HepG2 (cell line): ENCODE measurements at places on chromosomes 12 and 14.

GRCh38 chr14:65222440-65222858 is 120.1 kb upstream of the MAX start:
- DNase-seq = no peak

GRCh38 chr12:20154052-20154451 is 214.3 kb upstream of the PDE3A start:
- DNase-seq = no peak

DNA sequence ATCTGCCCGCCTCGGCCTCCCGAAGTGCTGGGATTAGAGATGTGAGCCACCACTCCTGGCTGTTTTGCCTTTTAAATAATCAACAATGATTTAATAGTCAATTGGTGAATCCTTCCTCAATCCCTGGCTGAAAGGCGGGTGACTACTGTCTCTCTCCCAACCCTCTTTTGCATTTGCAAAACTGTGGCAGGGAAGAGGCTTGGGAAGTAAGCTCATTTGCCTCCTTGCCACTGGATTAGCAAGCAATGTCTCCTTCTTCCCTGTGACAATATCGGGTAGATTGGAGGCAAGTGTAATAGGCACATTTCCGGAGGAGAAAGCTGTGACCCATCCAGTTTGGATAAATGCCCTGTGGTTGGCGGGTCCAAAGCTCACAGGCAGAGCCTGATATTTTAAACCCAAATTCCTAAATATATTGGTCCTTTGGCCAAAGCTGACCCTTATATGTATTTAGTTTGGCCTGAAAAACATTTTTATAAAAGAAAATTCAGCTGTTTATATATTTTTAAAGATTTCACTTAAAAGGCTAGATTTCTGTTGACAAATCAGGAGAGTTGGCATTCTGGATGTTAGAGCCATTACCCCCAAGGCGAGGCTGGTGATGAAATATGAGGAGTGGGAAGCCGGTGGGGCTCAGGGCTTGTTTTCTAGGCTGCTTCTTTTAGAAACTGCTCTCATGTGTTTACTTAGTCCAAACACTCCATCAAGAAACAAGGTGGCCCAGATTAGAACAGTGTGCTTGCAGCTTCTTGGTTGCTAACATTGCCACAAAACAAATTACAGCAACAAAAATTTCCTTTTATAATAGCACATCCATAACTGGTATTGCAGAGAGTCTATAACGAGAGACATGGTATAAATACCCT is 646.9 kb upstream of the TMEM132C start:
- DNase-seq = no peak

- no peak for DNase-seq
These were observed 4.0 kb downstream of the EGLN3 start for GRCh38 chr14:33946679-33947476.

DNA sequence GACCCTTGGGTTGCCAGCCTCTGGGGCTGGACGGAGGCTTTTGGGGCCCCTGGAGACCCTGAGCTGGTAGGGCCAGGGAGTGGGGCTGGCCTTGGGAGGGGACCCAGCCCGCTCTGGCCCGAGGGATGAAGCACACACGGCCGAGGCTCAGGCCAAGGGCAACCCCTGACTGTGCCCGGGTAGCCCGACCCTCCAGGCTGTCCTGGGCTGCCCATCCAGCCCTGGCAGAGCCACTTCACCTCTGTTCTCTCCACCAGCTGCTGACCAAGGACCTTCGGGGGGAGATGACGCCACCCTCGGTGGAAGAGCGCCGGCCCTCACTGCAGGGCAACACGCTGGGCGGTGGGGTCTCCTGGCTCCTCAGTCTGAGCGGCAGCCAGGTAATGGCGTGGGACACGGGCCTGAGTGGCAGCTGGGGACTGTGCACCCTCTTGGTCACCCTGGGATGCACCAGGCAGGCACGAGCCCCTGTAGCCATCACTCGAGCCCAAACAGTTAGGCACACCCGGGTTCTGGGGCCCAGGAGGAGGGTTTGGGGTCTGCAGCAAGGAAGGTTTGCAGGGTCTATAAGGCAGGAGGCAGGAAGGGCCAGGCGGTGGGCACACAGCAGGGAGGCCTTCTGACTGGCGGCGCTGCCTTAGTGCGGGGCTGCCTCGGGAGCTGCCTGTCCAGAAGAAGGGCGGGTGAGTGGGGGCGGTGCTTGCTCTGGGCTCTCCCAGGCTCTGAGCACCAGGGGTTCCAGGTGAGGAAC is 19.7 kb downstream of the ASPG start:
- no peak for DNase-seq

- peak; percentile 80 for DNase-seq
These were observed 269.3 kb downstream of the DAD1 start for GRCh38 chr14:22319526-22320361.

DNA sequence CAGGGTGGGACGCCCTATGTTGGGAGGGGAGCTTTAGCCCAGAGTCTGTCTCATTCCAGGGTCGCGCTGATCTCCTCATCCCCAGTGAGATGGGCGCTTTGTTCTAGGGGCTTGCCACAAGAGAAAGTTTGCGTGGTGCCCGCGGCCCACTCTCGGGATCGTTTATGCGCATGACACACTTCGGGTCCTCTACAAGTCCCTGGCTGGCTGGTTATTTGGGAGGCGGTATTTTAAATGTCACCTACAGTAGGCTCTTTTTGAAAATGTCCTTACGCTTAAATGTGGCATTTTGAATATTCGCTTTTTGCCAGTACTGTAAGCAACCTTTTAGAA is 541 bp downstream of the GOLT1B start:
- DNase-seq = peak; percentile 11

GRCh38 chr14:57244106-57244505 is 24.6 kb downstream of the EXOC5 start:
- no peak for DNase-seq

DNA sequence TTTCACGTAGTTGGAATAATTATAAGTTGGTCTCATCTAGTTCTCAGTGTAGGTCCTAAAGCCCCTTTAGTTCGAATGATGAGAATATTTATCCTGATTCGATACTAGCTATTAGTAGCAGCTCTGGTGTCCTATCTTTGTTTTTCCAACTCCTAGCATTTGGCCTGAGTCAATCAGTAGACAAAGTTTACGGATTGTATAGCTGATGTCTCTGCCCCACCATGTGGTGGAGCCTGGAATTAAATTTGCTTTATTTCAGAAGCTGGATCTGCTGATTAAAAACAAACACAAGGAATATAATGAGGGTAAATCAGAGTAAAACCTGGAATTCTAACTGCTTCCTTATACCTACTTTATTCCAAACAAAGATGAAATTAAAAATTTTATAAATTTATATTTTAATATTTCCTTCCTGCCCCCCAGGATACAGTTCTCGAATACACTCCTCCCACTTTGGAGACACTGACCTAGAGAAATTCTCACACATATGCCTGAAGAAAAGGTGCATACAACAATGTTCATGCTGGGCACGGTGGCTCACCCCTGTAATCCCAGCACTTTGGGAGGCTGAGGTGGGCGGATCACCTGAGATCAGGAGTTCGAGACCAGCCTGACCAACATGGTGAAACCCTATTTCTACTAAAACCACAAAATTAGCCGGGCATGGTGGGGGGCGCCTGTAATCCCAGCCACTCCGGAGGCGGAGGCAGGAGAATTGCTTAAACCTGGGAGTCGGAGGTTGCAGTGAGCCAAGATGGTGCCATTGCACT is 7.6 kb upstream of the BRMS1L start:
- DNase-seq = peak; percentile 86

DNA sequence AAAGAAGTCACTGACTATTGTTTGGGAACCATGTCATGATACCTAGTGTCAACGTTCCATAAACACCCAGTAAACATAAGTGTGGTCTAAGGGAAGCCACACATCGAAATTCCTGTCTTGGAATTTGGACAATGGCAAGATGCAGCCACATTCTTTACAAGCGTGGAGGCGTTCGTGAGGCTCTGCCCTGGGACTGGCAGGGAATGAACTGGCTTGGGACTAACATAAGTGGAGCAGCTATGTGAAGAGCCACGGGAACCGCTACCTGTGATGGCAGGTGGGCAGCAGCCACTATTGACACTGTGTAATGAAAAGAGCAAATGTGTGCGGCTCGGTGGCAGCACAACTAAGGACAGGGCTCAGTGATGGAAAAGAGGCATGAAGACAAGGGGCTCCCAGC is 10.0 kb upstream of the NRIP2 start:
- no peak for DNase-seq

DNA sequence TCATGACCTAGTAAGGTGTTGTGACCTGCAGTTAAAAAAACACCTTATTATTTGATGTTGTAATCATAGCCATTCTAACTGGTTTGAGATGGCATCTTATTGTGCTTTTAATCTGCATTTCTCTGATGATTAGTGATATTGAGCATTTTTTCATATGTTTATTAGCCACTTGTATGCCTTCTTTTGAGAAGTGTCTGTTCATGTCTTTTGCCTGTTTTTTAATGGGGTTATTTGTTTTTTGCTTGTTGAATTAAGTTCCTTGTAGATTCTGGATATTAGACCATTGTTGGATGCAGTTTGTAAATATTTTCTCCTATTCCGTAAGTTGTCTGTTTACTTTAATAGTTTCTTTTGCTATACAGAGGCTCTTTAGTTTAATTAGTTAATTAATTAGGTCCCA is 41.0 kb downstream of the PRORP start:
- DNase-seq = no peak

- DNase-seq = no peak
These were observed 48.8 kb downstream of the LRCOL1 start for GRCh38 chr12:132561427-132562156.

- DNase-seq = no peak
These were observed 9.4 kb upstream of the WNT5B start for GRCh38 chr12:1619587-1619986.

DNA sequence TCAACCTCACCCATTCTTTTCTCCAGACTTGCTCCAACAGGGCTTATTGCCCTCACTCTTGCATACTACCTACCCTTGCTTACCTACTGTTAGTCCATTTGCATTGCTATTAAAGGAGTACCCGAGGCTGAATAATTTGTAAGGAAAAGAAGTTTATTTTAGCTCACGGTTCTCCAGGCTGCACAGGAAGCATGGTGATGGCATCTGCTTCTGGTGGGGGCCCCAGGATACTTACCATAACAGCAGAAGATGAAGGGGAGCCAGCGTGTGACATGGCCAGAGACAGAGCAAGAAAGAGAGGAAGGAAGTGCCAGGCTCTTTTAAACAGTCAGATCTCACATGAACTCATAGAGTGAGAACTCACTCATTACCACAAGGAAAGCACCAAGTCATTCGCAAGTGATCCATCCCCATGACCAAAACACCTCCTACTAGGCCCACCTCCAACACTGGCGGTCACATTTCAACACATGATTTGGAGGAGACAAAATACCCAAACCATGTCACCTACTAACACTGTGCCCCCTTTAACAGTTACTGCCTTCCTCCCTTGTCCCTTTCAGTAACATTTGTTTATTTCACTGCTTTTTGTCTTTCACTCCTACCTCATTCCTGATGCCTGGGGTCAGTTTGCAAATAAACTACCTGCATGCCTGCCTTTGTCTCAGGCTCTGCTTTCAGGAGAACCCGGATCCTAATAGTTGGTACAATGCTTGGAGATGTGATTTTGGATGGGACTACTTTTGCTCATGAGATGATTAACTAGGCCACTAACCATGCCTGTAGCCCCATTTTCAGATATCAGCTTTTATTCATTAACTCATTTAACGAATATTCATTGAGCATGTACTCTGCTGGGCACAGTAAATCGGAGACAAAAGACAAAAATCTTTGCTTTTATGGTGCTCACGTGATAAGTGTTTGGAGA is 41.6 kb upstream of the CSRP2 start:
- no peak for DNase-seq

DNA sequence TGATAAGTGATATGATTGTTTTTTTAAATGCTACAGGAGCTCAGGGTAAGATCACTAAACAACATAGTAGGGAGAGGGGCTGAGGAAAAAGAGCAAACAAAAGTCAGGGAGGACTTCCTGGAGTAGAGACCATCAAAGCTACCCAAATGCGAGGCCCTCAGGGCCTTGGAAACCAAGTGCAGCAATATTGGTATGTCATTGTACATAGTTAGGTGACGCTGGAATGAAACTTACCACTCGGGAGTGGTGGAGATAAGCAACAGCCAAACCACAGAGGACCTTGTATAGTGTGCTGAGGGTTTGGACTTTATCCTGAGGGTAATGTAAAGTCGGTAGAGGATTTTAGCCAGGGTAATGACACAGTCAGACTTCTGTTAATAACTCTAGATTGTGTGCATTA is 13.8 kb downstream of the KITLG start:
- peak; percentile 84 for DNase-seq

DNA sequence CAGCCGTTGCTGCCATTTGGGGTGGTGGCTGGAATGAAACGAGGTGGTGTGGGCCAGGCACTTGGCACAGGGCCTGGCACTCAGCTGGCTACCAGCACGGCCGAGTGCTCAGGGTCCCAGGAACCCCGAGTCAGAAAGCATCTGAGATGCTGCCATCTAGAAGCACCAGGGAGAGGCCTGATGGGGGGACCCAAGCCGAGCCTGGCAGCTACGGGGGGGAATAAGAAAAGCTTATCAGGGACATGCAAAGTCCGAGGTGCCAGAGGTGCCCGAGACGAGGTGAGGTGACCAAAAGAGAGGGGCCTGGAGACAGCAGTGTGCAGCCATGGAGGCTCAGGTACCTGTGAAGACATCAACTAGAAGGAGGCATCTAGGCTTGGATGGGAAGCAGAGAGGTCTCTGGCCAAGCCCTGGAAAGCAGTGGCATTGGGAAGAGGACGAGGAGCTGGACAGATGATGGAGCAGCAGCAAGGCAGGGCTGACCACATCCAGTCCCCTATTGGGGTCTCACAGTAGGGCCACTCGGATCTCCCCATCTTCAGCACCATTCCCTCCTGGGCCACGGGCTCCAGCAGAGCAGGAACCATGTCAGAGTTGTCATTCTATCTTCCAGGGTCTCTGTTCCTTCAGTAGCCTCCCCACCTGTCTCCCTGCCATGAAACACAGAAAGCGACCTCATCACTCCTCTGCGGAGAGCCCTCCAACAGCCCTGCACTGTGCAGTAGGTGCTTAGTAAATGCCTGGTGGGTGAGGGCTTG is 59.3 kb upstream of the DIO3 start:
- no peak for DNase-seq

DNA sequence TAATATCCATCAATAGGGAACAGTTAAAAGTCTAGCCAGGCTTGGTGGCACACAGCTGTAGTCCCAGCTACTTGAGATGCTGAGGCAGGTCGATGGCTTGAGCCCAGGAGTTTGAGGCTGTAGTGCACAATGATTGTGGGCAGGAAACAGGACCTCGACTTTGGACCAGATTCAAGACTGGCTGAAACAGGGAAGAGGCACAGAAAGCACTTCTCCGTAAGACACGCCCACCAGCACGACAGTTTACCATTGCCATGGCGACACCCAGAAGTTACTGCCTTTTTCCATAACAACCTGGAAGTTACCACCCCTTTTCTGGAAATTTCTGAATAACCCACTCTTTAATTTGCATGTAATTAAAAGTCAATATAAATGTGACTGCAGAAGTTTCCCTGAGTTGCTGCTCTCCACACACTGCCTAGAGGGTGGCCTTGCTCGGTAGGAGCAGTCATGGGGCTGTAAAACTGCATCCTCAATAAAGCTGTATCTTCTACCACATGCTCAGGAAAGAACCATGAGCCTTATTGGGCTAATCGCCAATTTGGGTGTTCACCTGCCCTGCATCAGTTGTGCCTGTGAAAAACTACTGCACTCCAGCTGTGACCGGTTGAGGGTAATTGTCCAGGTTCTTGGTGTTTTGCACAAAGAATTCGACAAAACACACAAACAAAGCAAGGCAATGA is 4.6 kb upstream of the LRRC23 start:
- peak; percentile 78 for DNase-seq
